ENCODE measurements at places on chromosomes 5 and 9.

DNA sequence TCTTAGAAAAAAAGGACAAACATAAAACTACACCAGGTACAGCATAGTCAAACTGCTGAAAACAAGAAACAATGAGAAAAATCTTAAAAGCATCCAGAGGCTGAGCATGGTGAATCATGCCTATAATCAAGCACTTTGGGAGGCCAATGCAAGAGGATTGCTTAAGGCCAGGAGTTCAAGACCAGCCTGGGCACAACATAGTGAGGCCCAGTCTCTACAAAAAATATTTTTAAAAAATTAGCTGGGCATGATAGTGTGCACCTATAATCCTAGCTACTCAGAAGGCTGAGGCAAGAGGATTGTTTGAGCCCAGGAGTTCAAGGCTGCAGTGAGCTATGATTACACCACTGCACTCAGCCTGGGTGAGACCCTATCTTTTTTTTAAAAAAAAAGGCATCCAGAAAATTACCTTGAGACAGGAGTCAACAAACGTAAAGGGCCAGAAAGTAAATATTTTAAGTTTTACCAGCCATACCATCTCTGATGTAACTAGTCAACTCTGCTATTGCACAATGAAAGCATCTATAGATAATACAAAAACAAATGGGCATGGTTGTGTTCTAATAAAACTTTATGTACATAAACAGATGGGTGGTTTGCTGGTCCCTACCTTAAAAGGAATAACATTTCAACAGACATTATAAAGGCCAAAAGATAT is 19.8 kb downstream of the AP3B1 start:
- DNase-seq: no peak

DNA sequence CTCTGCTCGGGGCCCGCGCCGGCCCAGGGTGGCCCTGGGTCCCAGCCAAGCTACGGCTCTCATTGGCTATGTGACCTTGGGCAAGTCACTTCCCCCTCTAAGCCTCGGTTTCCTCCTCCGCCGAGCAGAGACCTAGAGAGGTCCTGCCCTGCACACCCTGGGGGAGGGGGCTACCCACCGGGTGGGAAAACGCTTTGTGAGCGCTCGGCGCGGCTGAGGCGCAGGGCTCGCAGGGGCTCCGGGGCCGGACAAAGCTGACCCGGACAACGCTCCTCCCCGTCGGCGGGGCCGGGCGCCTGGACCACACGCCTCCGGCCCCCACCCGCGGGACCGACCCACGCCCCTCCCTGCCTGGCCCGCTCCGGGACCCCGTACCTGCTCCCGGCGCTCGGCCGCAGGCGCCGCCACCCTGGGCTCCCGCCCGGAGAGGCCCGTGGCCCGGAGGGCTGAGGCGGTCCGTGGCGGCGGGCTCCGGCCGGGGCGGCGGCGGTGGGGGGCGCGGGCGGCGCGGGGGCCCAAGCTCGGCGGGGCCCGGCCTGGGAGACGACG is 85.7 kb upstream of the MELK start:
- DNase-seq: peak; percentile 20

GRCh38 chr5:66805514-66806430 is 209.6 kb downstream of the MAST4 start:
- no peak for DNase-seq

GRCh38 chr9:118331622-118332045 is 627.4 kb downstream of the TLR4 start:
- peak; percentile 99 for DNase-seq

- no peak for DNase-seq
Measured at GRCh38 chr5:98816582-98817222, 43.2 kb downstream of the RGMB start.

- DNase-seq: no peak
Measured at GRCh38 chr9:114004221-114004716, 73.8 kb downstream of the AMBP start.

GRCh38 chr9:13151489-13151888 is 128.0 kb downstream of the MPDZ start:
- no peak for DNase-seq

DNA sequence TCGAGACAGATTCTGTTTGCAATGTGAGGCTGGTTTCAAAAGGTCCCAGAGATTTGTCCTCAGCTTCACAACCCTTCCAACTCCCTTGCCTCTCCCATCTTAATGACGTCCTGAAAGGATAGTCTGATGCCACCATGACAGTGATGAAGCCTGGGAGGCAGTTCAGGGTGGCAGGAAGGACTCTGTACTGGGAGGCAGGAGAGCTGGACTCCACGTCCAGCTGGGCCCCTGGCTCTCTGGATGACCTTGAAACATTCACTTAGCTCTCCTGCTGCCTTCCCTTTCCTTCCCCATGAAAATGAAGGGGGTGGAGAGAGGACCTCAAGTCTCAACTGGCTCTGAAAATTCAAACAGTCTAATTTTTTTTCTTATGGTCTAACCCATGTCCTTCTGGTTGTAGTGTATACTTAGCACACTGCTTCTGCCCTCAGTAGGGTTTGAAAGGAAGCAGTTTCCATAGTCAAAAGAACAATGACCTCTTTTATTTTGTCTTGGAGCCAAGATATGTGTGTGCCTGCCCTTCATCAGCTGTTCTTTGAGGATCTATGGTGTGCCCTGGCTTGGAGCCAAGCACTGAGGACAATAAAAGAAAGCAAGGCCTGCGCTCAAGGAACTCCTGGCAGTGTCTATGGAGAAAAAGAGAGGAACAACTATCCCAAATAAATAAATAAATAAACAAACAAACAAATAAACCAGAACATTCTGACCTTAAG is 188.3 kb downstream of the GRIA1 start:
- no peak for DNase-seq

- DNase-seq: no peak
Measured at GRCh38 chr9:251398-251797, 36.7 kb downstream of the DOCK8 start.

- peak; percentile 85 for DNase-seq
Measured at GRCh38 chr5:26553079-26553478, 485.3 kb downstream of the CDH9 start.

GRCh38 chr5:56026863-56027300 is 32.1 kb upstream of the IL6ST start:
- DNase-seq: peak; percentile 69

DNA sequence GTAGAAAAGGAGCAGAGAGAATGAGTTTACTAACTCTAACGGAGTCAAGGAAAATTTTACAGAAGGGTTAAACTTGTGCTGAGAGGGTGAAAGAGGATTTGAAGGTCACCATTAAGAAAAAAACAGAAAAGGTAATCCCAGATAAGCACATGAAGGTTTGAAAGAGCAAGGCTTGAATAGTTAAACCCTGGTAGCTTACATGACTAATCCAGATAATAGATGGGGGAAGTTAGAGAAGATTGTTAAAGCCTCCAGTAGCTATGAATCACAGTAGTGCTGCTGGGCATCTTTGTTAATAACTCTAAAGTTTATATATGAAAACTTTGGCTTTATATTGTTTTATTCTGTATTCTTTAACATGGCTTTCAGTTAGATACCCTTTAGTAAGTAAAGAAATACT is 354.5 kb upstream of the FTMT start:
- DNase-seq: no peak

DNA sequence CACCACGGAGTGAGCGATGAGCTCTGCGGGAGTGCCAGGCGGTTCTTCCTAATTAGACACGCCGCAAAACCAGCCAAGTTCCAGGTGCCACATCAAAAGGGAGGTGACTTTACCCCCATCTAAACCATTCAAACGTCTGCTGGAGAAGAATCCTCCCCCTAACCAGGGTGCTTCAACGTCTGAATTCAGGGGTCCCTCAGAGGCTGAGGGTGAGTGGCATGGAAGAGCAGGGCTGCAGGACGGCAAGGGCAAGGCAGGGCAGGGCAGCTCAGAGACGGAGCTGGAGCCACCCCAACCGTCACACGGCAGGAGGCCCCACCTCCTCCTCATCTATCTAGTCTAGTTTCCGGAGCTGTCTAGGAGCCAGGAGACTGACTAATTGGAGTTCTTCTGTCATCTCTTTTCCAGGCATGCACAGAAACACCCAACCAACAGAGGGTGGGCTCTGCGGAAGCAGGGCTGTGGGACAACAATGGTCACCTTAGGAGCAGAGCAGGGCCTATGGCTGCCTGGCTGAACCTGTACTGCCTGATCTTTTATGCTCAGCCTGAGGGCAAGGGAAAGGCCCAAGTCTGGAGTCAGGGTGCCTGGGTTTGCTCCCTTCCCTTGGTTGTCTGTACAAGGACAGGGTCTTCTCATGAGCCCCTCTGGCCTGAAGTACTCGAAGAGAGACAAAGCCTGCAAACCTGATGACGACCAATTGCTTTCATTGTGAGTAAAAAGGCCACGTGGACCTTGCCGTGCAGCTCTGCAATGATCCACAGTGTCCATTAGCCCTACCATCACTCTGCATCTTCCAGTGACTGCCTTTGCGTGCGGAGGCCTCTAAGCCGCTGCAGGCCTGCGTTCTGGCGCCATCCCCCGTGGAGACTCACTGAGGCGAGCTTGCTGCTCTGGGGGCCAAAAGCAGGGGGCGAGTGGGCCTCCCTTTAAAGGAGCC is 81.0 kb upstream of the SLC25A51 start:
- no peak for DNase-seq

- DNase-seq: no peak
Measured at GRCh38 chr5:758698-759053, 25.9 kb downstream of the ZDHHC11B start.

DNA sequence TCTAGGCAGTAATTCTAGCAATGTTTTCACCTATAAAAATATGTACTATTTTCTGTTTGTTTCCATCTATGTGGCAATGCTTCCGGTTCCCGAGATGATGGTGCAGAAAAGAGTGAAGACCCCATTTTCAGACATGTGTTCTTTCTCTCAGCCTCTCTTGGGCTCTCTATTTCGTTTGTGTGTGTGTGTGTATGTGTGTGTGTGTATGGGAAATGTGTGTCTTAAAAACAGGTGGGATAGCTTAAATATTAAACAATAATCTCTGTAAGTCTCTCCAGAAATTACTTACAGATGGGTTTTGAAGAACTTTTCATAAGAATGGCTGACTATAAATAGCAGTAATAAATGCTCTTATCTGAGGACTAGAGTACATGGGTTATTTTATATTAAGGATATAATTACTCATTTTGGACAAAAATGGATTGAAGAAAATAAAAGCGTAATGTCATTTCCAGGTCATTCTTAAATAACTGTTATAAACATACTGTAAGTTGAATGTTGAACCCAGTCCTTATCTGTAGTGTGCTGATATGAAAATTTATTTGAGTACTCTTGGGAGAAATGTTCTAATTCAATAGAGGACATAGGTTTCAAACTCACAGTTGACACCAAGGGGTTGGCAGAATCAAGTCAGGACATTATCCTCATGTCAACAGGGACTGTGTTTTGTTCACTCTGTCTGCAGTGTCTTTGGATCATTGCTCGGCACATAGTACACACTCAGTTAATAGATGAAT is 31.1 kb downstream of the PCSK5 start:
- no peak for DNase-seq

- no peak for DNase-seq
Measured at GRCh38 chr5:142645456-142645855, 40.4 kb downstream of the FGF1 start.

DNA sequence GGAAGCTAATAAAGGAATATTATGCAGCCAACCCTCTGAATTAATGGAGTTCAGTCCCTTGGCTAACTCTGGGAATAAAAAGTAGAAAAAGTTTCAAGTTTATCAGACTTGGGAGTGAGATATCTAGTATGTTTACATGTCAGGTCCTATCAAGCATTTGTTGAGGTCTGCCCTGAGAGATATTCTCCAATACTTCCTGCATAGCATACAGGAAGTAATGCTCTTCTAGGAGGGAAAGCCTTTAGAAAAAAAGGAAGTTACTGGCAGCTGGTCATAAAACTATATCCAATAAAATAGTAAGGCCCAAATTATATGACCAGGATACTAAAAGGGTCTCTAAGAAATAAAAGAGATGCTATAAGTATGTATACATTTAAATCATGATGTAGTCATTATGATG is 594.1 kb upstream of the FTMT start:
- no peak for DNase-seq
